ENCODE measurements at places on chromosomes 6 and 20.

DNA sequence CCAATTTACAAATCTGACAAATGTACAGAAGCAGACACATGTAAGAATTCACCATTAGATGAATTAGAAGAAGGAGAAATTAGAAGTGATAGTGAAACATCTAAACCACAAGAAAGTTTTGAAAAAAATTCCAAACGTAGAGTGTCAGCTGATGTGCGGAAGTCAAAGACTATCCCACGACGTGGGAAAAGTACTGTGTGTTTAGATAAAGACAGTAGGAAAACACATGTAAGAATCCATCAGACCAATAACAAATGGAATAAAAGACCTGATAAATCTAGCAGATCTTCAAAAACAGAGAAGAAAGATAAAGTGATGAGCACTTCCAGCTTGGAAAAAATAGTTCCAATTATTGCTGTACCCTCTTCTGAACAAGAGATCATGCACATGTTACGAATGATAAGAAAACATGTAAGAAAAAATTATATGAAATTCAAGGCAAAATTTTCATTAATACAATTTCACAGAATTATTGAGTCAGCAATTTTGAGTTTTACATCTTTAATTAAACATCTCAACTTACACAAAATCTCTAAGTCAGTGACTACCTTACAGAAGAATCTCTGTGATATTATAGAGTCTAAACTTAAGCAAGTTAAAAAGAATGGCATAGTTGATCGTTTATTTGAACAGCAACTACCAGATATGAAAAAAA is 28.1 kb upstream of the GJA10 start:
- DNase-seq, result no peak

- DNase-seq, result no peak
Measured at GRCh38 chr6:80547827-80548226, 441.4 kb downstream of the BCKDHB start.

- DNase-seq, result no peak
Measured at GRCh38 chr20:33560026-33560425, 70.1 kb downstream of the CBFA2T2 start.

DNA sequence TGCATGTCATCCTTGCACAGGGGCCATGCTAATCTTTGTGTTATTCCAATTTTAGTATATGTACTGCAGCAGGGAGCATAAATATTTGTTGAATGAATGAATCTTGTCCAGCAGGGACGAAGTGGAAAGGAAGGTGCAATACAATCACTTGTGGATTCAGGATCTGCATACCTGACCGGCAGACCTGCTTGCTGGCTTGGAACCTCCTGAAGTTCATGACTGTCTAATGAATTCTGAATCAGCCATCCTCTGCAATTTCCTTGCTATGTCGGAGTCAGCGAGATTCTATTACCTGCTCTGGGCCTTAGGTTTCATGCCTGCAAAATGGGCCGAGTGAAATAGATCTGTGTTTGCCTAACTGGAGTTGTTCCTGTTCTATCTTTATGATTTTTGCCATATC is 17.4 kb upstream of the NCOA3 start:
- no peak for DNase-seq

- no peak for DNase-seq
Measured at GRCh38 chr20:60036746-60037499, 78.7 kb downstream of the CDH26 start.

DNA sequence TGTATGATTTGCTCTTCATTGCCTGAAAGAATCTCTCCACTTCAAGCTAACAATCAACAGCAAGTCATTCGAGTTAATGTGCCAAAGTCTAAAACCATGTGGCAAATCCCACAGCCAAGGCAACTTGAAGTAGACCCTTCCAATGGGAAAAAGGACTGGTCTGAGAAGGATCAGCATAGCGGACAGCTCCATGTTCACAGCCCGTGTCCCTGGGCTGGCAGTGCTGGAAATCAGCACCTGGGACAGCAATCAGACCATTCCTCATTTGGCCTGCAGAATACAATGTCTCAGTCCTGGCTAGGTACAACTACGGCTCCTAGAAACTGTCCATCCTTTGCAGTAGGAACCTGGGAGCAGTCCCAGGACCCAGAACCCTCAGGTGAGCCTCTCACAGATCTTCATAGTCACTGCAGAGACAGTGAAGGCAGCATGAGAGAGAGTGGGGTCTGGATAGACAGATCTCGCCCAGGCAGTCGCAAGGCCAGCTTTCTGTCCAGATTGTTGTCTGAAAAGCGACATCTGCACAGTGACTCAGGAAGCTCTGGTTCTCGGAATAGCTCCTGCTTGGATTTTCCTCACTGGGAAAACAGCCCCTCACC is 1.1 kb downstream of the GJA10 start:
- DNase-seq, result no peak

GRCh38 chr6:109457562-109457996 is 2.0 kb upstream of the MICAL1 start:
- DNase-seq, result no peak

DNA sequence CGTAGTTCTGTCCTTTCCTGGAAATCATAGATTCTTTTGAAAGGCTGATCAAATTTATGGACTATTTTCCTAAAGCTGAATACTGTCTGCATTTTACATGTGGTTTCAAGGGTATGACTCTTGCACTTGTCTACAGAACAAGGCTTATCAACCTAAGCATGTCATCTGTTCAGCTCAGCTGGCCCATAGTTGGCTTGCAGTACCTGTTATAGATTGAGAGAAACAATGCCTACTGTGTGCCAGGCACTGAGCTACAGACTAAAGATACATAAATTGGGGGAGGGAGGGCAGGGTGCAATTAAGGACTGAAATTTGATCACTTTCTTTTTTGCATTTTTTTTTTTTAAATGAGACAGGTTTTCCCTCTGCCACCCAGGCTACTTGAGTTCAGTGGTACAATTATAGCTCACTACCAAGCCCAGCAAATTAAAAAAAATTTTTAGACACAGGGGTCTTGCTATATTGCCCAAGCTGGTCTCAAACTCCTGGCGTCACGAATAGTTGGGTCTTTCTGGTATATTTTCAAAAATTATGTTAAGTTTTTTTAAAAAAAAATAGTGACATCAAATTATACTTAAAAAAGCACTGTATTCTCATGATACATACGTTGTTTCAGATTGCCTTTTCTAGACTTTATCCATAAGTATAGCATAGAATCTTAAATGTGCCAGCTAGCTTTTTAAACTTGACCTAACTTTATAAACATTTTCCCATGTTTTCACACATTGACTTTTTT is 52.2 kb downstream of the RREB1 start:
- no peak for DNase-seq

- no peak for DNase-seq
Measured at GRCh38 chr6:135535989-135536414, 38.5 kb upstream of the AHI1 start.

- DNase-seq, result no peak
Measured at GRCh38 chr6:53671111-53671510, 5.6 kb upstream of the KLHL31 start.

- DNase-seq, result no peak
Measured at GRCh38 chr6:111871207-111871606, 2.0 kb downstream of the FYN start.

DNA sequence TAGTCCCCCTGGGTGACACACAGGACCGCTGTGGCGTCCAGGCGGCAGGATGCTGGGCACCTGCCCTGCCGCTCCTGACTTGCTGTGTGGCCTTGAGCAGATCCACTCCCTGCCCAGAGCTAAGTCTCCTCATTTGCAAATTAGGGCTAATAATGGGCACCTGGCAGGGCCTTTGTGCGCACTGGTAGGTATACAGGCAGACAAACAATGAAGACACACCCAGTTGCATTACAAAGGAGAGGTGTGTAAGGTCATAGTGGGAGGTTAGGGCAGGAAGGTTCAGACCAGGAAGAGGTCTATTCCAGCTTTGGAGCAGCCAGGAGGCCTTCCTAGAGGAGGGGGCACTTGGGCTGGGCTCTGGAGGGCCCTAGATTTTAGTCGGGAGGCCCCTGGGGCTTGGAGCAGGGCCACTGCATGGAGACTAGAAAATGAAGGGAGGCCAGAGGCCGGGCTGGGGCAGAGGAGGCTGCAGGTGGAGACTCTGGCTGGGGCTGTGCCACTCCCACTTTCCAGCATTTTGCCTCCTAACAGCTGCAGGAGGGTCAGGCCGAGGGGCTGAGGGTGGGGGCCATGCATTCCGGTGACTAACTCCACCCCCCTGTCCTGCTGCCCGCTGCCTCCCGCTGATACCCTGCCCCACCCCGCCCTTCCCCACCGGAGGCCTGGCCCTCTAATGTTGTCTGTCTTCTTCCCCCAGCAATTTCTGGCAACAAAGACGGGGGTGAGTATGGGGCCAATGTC is 28.5 kb downstream of the MYH7B start:
- no peak for DNase-seq

DNA sequence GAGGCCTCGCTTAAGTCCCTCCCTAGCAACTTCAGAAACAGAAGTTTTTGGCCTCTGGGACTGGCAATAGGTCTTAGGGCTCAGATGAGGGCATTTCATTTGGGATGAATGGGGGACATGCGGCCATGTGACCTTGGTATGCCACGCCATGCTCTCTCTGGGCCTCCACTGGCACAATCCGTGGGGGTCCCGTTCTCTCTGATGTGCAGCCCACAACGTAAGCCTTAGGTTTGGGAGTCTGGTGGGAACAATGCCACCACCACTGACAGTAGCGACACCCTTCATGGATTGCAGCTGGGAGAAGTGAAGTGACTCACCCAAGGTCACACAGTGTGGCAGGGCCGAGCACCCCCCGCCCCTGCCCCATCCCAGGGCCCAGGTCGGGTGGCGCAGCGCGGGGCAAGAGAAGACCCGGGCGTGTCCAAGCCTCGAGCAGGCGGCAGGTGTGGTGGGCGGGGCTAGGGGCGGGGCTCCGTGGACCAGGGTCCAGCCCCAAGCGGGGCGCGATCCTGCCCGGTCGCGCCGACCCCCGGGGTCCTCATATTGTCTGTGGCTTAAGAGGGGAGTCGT is 864 bp upstream of the CEBPB start:
- DNase-seq, result no peak

GRCh38 chr20:54345821-54346220 is 129.6 kb upstream of the DOK5 start:
- DNase-seq, result no peak

GRCh38 chr6:12065321-12066140 is 53.4 kb downstream of the HIVEP1 start:
- DNase-seq, result no peak

- DNase-seq, result peak; percentile 50
Measured at GRCh38 chr6:20126789-20127653, 85.2 kb downstream of the MBOAT1 start.

DNA sequence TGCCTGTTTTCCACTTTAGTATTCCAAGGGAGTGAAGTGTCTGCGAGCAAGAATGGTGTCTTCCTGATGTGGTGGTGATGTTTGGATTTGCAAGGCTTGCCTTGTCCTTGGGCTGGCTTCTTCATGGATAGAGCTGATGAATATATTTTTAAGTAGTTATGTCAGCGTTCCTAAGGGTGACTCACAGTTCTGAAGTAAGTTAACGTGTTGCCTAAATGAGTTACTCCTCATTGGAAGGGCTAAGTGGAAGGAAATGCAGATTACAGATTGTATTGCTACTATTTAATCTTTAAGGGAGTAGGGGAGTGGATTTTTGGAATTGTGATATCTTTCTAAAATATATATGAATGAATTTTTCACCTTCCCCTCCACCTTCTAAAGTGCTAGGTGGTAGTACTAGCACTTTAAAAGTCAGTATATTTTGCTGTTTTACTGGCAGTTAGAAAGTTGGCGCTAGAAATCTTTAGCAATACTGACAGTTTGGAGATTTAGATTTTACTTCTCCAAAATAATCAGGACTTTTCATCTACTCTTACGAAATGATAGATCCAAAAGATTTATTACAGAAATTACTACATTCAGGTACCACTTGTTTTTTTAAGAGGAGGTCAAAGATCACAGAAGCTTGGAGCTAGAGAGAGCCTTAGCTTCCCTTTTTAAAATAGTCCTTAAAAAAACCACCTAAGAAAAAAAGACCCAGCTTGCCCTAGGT is 197.4 kb downstream of the JARID2 start:
- DNase-seq, result no peak

DNA sequence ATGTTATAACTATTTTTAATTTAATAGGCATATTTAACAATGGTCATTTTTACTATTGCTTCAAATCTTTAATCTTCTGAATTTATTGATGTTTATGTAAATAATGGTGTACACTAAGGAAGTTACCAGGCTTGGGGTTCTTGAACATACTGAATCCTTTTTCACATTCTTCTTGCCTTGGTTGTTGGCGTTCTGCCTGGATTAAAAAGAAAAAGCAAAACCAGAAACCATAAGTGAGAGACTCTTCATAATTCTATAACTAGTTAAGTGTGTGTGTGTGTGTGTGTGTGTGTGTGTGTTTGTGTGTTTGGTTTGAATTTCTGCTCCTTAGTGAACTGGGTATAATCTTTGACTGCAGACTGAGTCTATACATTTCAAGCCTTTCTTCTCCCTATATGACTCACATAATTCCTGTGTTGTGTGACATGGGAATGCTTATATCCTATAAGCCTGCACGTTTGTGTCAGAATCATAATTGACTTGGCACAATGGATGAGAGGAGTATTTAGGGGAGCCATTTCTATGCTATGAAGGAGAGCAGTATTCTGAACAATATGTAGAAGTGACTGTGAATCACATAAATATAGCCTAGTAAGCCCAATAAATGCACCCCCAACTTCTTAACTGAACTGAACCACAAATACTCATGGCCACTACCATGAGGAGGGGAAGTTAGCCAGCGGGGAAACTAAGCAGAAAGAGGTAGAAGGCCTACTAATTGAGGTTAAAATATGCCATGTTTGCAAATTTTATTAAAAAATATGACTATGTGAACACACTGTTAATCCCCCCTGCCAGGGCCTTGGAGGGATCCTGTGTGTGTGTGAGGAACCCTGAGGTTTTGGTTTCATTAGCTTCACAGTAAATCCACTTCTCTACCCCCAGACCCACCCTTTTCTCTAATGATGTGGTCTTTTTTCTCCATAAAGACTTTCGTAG is 425.5 kb downstream of the BCKDHB start:
- no peak for DNase-seq

- no peak for DNase-seq
Measured at GRCh38 chr6:31239854-31240253, 32.0 kb downstream of the HLA-C start.

DNA sequence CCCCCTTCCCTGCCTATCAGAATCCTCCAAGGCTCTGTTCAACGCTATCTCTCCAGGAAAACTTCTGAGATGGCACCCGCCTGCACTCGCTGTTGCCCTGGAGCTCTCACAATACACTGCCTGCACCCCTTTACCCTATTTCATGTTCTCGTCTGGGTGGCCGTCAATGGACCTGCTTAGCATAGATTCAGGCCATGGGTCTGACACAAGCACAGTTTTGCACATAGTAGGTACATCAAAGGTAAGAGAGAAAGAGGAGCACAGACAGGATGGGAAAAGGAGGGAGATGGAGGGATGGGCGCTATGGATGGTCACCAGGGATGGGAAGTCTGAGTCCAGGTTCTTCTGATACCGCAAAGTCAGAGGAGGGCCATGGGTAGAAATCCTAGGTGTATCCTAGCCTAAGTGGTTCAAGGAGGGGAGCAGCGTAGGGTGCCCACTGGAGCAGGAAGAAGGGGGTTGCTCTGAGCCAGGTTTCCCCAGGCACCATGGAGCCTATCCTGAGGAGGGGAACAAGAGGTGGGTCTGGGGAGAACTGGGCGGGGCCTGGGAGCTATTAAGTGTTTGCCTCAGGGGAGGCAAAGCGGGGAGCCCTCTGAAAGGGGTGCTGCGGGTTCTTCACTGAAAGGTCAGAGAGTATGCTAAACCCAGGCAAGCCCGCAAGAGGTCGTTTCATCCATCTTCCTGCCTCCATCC is 89.3 kb downstream of the MRPL14 start:
- no peak for DNase-seq
